Endodermal cell (in vitro differentiated cells): ENCODE measurements at places on chromosomes 1 and 21.

GRCh38 chr1:230392536-230392909, 33.6 kb downstream of the PGBD5 start:
- DNase-seq: peak; percentile 46

GRCh38 chr1:11967028-11967547, 13.2 kb upstream of the MFN2 start:
- peak; percentile 94 for DNase-seq

GRCh38 chr1:235093696-235094592, 34.7 kb downstream of the TOMM20 start:
- DNase-seq: peak; percentile 96

DNA sequence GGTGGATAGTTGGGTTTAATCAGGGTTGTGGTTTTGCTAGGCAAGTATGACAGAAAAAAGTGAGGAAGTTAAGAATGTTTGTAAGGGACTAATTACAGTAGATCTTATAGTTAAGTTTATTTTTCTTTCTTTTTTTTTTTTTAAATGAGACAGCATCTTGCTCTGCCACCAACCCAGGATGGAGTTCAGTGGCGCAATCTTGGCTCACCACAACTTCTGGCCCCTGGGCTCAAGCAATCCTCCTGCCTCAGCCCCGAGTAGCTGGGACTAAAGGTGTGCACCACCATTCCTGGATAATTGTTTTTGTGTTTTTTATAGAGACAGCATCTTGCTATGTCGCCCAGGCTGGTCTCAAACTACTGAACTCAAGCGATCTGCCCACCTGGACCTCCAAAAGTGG, 41.7 kb downstream of the EYA3 start:
- no peak for DNase-seq

DNA sequence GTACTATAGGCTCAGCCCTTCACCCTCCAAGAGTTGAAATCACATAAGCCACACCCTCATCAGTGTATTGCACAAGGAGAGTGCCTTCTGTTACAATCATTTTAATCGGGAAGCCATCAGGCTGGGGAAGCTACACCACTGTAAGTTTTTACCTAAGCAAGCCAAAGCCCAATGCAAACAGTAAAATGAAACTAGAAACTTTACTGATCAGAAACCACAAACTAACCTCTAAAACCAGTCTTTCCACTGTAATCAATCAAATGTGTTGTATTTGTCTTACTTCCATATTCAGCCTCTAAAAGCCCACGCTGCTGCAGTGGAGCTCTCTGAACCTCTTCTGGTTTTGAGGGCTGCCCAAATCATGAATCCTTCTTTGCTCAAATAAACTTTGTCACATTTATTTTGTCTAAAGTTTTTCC, 26.2 kb downstream of the CAPN8 start:
- no peak for DNase-seq

DNA sequence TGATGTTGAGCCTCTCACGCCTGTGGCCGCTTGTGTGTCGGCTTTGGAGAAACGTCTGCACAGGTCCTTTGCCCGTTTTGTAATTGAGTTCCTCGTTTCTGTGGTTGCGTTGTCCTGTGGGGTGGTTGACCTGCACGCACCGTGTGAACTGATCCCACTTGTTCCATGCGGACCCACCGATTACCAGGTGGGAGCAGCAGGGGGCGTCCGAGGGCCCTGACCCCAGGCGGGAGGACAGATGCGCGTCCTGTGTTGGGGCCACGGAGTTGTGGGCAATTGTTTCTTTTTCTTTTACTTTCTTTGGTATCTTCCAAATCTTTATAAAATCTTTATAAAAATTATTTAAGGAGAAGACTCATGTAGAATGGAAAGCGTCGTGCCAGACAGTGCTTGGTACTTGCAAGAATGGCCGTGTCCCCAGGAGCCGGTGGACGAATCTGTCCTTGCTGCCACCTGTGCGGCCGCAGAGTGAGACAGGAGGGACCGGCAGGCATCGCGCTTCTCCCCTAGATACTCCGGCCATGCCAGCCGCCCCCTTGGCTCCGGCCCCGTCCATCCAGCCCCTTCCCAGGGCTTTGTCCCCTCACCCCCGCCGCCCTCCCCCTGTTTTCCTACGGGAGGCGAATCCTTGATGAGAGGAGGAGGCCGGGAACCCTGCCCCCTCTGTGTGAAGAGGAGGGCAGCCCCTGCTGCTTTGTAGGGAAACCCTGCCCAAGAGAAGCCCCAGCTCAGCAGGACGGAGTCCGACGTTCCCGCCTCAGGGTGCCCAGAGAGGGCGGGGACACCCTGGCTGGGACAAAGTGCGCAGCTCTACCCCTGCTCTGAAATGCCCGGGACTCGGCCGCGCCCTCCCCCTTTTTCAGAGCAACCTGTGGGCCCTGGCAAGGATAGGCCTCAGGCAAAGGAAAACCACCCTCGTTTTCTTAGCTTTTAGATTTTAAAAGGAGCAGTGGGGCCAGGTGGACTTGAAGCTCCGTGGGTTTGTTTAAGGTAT, 41.7 kb downstream of the PRKCZ start:
- peak; percentile 92 for DNase-seq

GRCh38 chr1:9844756-9845155, 21.0 kb upstream of the CLSTN1 start:
- peak; percentile 41 for DNase-seq

DNA sequence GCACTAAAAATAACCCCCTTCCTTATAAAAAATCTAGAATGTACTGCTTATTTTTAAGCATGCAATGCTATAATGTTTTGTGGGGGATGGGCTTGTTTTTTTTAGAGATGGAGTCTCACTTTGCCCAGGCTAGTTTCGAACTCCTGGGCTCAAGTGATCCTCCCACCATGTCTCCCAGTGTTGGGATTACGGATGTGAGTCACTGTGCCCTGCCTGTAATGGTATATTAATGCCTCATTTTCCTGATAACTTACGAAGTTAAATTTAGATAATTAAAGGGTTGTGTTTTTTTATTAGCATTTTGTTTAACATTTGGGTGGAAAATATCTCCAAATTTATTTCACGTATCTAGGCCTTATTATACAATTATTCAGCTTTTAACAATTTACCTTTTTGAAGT, 6.5 kb downstream of the RNF11 start:
- DNase-seq: peak; percentile 30

- DNase-seq: no peak
Measured at GRCh38 chr1:173529106-173529505, 52.0 kb downstream of the PRDX6 start.

- DNase-seq: peak; percentile 39
Measured at GRCh38 chr1:6509220-6509918, 17.9 kb upstream of the PLEKHG5 start.

DNA sequence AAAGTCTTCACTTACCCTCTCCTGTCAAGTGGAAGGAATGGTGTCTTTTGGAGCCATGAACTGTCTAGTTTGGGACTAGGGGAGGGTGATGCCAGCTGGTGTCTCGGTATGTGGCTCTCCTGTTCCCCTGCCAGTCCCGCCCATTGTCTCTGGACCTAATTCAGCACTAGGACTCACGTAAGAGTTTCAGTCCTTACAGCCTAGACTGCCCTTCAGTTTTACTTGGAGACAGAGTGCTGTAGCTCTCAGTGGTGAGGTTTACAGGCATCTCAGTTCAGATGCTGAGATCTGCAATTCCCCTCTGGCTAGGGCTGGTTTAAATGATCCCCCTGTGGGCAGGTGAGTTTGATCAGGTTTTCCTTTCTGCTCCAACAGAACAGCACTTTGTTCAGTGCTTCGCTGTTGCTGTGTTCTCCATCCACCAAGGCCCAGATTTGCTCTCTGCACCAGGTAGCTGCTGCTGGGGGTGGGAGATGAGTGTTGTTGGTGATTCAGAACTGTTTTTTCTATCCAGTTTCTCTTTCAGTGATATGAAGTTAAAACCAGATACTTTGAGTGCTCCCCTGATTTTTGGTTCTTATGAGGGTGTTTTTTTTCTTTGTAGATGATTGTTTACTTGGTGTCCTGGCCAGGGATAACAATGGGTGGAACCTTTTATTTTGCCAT, 198.3 kb upstream of the RNPC3 start:
- no peak for DNase-seq

- no peak for DNase-seq
Measured at GRCh38 chr1:94013367-94013878, 104.2 kb upstream of the GCLM start.

- no peak for DNase-seq
Measured at GRCh38 chr1:42950116-42950481, 8.6 kb downstream of the SLC2A1 start.

DNA sequence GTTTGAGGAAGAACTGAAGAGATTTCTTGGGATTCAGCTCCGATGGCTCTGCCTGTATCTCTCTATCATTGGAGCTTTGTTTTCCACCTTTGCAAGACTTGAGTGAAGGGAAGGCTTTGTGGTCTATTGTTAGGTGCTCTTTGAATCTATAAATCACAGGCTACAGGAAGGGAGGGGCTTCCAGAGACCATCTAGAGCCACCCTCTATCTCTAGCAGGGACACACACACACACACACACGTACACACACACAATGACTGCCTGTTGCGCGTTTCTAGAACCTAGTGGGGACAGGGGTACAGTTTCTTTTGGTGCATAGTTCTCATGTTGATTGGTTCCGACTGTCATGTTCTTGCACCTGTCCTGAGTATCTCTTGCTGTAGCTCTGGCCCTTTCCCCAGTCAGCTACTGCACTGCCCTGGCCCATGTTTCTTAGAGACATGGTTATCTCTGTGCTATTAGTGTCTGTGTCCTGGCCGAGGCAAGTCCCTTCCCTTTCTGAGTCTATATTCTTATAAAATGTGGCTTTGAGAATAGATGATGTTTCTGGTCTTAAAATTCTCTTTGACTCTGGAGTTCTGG, 60.7 kb downstream of the MAN1C1 start:
- DNase-seq: no peak

GRCh38 chr1:45510972-45511527, 10.6 kb downstream of the PRDX1 start:
- DNase-seq: no peak

GRCh38 chr1:150695561-150695960, 1.4 kb downstream of the GOLPH3L start:
- DNase-seq: no peak

- no peak for DNase-seq
Measured at GRCh38 chr21:24899138-24899537, 708.1 kb downstream of the MRPL39 start.

DNA sequence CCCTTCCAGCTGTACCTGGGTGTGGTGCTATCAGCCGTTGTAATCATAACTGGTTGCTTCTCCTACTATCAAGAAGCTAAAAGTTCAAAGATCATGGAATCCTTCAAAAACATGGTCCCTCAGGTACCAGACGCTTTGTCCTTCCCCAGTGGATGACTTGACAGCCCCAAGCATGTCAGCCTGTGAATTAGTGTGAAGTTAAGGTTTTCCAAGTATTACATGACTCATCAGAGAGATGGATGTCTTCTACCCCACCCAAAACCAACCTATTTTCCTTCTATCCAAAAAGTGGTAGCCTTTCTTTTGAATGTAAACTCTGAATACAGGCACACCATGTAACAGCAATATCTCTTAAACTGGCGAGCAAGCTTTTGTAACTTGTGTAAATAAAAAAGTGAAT, 15.1 kb downstream of the ATP1A1 start:
- DNase-seq: no peak
